ENCODE measurements at places on chromosomes 6 and 20. TPM values are rescaled to one million over a fixed set of nuclear protein-coding genes. Genes with fewer than 3 reads are reported as not detected.

The ANKRD6 gene
- 6.5 TPM for total RNA-seq

The CFAP61 gene
- 0.34 TPM for total RNA-seq

The KCNK17 gene
- total RNA-seq, result not detected

The PPIL6 gene
- 21.2 TPM for total RNA-seq

The UQCC2 gene
- total RNA-seq, result 21.6 TPM

The RFX6 gene
- not detected for total RNA-seq

The SEMG2 gene
- total RNA-seq, result not detected

The SMIM28 gene
- total RNA-seq, result not detected

The RRAGD gene
- 5.1 TPM for total RNA-seq

The SLC22A2 gene
- not detected for total RNA-seq

The TMC2 gene
- not detected for total RNA-seq

The MATN4 gene
- 0.14 TPM for total RNA-seq

The FAM217A gene
- not detected for total RNA-seq

The BLCAP gene
- 64.6 TPM for total RNA-seq
